ENCODE measurements at places on chromosomes 11 and 22. TPM values are rescaled to one million over a fixed set of nuclear protein-coding genes. Genes with fewer than 3 reads are reported as not detected.
A peak's percentile ranks its signal among the peaks of the same experiment; 100 is the strongest.

DNA sequence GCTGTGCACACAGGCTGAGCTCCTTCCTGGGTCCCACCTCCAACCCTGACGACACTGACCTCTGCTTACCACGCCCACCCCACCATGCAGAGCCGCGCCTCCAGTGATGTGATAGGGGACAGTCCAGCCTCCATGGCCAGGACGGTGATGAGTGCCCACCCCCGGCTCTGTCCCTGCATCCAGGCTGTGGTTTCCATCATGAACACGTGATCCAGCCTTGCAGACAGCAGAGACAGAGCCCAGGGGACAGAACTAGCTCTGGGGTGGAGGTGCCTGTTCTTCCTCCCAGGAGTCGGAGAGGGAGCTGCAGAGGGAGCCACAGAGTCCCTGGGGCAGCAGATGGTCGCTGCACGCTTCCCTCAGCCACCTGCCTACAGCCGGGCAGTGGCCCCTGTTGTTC is 42.6 kb upstream of the IGSF9B start:
- DNase-seq, result no peak

Gene IGSF9B
- total RNA-seq, result 0.32 TPM

- DNase-seq, result no peak
Measured at GRCh38 chr22:43832393-43833265, 20.5 kb upstream of the EFCAB6 start.

Gene ANGPTL5
- not detected for total RNA-seq

Gene PGR
- 0.28 TPM for total RNA-seq

Gene UPB1
- 1.2 TPM for total RNA-seq

Gene POLR3H
- 17.5 TPM for total RNA-seq

DNA sequence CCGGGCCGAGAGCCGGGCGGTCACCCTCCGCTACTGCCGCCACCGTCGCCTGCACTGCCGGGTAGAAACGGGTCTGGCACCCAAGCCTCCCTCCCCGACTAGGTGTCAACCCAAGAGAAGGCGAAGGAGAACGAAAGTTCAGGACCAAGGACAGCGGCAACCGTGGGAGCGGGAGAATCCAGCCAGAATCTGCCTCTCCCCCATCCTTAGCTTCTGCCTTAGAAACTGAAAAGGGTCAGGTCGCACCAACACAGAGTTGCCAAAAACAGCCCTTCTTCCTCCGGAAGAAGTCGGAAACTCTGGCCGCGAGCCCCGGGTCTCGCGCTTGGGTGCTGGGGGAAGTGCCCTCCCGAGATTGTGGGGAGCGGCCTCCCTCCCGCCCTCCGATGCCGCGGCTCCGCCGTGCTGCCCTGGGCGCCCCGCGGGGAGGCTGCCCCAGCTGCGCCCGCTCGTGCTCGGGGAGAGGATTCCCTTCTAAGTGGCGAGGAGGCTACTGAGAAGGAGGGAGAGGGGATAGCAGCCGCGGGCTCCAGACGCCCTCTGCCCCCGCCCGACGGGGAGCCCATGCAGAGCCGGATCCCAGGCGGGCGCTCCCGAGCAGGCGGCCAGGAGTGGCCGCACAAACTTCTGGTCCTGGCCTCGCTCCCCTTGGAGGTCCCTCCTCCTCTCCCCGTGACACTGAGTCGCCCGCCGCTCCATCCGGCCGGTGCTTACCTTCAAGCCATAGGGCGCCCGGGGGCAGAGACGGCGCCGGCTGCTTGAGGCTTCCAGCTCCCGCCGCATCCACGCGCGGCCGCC is 637 bp downstream of the DRD2 start:
- DNase-seq, result peak; percentile 92

DNA sequence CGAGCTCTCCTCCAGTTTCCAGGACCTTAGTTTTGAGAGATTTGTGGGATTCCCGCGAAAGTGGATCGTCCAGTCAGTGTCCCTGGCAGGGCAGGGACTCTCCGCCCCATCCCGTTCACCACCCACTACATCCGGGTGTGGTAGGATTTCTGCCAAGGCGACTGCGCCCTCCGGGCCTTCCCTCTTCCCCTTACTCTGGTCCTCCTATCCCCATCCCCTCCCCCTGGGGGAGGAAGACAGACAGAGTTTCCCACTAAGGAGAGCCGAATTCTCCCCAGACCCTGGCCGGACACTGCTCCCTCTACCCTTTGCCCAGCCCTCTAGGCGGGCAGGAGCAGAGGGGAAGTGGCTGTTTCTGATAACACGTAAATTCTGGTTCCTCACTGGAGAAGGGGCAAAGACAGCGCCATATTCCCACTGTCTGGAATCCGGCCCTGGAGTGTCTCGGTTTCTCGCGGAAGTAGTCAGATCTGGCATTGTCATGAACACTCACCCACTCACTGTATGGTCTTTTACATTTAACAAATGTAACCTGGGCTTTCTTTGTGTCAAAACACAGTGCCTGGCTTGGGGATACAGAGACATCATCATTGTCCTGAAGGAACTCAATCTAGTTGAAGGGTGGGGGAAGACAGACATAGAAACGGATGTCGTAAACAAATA is 1.1 kb upstream of the NECTIN1 start:
- DNase-seq, result peak; percentile 48

Measured in hepatocyte (in vitro differentiated cells).